ENCODE measurements at places on chromosomes 6 and 20.

DNA sequence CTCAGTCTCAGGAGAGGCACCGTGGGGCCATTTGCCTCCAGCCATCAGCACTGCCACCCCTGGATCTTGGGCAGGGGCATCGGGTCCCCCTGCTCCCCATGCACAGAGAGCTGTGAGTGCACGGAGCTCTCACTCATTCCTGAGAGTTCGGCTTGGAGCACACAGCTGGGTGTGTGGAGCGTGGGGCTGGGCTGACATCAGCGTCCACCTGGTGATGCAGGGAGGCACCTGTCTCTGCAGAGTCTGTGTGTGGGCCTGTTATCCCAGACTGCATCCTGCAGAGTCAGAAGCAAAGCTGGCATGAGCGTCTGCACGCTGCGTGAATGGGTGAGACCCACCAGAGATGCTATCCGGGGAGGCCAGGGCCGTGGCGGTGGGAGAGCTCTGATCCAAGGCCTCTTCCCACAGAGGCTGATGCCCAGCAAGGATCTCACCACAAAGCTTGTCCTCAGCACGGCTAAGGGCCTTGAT is 248.8 kb upstream of the AFDN start:
- DNase-seq: no peak

GRCh38 chr6:128098000-128098581 is 197.2 kb upstream of the THEMIS start:
- DNase-seq: no peak

DNA sequence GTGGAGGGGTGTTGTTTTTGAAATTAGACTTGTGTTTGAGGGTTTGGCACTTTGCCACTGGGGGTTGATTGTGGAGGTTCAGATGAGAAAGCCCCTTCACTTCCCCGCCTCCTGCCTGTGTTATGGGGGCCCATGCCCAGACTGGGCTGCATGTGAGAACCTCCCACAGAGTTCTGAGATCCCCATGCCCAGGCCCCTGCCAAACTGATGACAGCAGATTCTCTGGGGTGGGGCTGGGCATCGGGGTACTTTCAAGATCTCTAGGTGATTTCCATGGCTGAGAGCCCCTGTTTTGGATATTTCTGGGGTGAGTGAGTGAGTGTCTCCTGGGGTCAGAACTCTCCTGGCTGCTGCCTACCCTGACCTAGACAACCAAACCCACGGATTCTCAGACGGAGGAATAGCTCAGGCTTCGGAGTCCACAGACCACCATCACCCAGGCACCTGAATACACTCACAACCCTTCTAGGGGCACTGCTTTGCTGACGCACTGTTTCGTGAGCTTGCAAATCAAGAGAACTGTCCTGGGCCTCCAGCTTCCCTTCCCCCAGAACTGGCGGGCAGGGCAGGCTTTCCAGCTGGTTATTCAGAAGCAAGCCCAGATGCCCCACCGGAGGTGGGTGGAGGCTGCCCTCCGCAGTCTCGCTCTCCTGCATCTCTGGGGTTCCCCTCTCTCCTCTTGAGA is 6.3 kb downstream of the BCAS1 start:
- peak; percentile 16 for DNase-seq

- DNase-seq: peak; percentile 74
Observed at GRCh38 chr6:215335-216034, 76.8 kb upstream of the DUSP22 start.

- no peak for DNase-seq
Observed at GRCh38 chr6:139839506-139840156, 465.2 kb upstream of the CITED2 start.

DNA sequence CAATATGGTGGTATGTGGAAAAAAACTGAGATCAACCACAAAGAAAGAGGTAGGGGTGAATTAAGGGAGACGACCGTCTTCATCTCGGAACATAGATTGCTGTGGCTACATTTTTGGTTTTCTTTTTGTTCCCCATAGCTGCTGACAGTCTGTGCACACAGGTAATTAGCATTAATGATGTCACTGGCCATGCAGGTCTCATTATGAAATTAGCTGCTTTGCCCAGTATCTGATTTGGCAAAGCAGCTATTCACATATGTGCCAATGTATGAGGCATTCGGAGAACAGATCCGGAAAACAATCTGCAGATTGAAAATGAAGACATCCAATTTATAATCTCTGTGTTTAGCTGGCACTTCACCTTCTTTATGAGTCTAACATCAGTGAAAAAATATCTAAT is 13.1 kb downstream of the NOX3 start:
- DNase-seq: no peak

DNA sequence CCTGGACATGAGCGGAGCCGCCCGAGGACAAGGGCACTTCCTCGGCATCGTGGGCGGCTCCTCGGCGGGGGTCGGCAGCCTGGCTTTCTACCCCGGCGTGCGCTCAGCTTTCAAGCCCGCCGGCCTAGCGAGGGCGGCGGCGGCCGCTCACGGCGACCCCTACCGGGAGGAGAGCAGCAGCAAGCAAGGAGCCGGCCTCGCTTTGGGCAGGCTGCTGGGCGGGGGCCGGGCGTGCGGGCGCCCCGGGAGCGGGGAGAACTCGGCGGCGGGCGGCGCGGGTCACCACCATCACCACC is 6.7 kb downstream of the PRDM13 start:
- DNase-seq: no peak

DNA sequence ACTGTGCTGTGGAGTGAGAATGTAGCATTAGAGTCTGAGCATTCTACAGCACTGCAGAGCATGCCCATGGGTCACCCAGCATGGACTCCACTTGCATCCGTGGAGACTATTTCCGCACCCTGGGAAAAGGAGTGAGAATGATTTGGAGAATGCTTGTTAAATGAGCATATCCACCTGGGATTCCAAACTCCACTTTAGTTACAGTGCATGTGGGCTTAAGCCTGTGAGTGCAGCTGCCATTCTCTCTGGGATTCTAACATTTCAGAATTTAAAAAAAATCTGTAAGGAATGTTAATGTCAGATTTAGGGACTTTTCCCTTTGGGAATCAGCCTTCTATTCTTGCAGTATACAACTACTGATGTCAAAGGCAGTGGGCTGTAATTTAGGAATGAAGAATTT is 33.4 kb downstream of the KIF25 start:
- DNase-seq: no peak

DNA sequence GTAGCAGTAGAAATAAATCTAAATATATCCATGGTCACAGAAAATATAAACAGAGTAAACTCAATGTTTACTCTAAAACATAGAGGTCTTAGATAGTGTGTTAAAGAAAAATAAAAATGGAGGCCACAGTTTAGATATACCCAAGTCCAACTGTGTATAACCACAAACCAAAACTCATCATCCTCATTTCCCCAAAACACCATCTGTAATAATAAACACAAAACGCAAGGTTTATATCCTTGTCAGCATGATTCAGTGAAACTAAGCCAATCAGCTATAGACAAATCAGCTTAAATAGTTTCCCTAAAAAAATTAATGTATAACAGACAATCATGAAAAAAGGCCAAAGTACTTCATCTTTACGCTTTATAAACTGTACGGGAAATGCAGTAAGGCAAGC is 2.7 kb upstream of the HACE1 start:
- no peak for DNase-seq

GRCh38 chr6:44431118-44431725 is 43.7 kb downstream of the CDC5L start:
- DNase-seq: peak; percentile 50

- no peak for DNase-seq
Observed at GRCh38 chr20:59657459-59658046, 53.2 kb downstream of the PHACTR3 start.

DNA sequence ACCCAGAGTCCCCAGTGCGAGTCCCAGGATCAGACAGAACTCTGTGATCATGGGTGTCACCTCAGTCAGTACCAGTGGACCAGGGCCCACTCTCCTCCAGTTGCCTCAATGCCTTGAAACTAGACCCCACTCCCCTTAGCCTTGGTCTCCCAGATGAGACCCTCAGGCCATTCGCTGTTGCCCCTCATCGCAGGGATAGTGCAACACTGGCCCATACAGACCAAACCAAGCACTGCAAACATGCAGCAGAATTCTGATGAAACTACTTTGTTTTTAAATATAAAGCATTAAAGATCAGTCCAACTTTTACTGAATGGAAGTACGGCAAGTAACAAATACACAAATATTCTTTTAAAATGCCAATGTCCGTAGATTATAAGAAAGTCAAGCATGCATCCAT is 101.2 kb upstream of the NT5E start:
- no peak for DNase-seq

- DNase-seq: no peak
Observed at GRCh38 chr6:95240514-95240913, 336.8 kb upstream of the MANEA start.

DNA sequence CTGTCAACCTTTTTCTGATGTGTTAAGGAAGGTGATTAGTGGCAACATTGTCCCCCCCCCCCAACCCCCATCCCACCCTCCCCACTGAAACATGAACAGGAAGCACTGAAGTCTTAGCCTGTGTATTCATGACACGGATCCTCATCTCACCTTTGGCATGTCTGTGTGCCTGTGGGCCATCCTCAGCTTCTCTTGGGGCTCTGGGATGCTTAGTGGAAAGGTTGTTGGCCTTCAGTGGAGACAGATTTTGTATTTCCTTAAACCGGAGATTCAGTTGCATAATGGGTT is 93.6 kb downstream of the RREB1 start:
- DNase-seq: no peak

DNA sequence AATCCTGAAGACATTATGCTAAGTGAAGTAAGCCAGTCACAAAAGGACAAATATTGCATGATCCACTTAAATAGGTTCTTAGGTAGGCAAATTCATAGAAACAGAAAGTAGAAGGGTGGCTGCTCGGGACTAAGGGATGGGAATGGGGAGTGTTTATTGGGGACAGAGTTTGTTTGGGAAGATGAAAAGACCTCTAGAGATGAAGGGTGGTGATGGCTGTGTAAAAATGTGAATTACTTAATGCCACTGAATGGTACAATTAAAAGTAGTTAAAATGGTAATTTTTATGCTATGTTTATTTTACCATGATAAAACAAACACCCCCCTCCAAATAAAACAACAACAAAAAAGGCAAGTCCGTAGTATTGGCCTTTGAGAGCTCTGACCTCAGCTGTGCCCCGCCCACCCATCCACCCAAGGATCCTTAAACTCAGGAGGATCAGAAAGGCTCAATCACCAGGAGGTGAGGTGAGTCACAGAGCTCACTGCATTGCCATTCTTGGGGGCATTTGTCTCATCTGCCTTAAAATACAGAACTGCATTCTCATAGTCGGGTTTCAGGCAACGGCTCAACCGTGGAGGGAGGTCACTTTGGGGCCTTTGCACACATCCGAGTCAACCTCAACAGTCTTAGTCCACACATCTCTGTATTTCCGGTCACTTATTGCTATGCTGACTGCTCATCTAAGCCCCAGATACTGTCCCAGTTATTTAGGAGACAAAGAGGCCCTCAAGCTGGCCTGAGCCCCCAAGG is 96.7 kb downstream of the SLC22A23 start:
- DNase-seq: no peak

DNA sequence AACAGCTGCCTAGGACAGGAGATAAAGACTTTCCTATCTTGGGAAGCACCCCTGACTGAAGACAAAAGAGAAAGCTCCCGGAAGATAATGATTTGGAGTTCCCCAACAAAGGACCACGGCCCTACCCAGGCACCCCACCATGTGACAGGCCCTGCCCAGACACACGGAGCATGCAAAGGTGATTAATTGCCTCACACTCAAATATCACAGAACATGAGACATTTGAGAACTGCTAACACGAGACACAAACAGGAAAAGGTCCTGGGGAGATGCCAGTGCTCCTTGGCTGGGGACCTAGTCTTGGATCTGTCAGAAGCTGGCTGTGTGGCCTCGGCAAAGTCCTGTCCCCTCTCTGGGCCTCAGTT is 82.5 kb upstream of the PTPN1 start:
- no peak for DNase-seq

DNA sequence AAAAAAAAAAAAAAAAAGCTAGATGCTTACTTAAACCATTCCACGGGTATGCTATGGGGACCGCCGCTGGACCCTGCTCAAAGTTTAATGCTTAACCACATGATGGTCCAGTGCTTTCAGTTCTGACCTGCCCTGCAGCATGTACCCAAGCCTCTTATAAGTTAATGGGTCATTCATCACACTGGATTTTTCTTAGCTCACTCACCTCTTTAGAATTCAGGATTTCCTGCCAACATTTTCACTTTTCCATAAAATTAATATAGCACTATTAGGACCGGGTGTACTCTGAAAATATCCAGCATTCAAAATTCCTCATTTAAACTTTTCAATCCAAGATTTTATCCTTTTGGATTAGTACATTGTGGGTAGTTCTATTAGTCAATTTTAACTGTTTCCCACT is 140.8 kb downstream of the ALDH8A1 start:
- DNase-seq: no peak

- DNase-seq: no peak
Observed at GRCh38 chr6:169801396-169802160, 50.2 kb downstream of the ERMARD start.

DNA sequence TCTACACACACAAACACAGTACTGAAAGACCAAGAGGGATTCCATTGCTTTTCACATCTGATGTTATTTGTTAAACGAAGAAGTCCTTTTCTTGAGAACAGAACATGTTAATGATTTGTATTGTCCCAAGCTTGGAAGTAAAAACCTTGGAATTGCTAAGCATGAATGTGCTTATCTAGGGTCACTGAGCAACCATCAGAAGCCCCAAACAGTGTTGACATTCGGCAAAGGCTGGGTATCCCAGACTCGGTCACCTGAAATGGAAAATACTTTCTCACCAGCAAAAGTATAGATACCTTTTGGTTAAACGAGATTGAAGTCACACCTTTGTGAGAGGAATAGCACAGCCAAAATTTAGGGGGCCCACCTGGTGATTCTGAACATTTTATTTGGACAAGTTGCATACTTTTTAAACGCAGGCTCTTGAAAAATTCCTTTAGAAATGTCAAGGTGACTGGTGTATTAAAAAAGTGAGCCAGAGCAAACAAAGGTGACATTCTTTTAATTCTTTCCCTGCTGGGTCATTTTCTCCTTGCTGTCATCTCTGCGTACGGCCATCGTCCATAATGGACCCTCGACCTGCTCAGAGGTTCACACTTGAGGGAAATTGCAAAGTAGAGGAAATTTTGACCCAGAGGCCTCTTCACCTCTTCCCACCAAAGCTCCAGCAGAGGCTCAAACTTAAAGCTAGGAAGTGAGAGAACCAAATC is 95.8 kb upstream of the FOXA2 start:
- no peak for DNase-seq

DNA sequence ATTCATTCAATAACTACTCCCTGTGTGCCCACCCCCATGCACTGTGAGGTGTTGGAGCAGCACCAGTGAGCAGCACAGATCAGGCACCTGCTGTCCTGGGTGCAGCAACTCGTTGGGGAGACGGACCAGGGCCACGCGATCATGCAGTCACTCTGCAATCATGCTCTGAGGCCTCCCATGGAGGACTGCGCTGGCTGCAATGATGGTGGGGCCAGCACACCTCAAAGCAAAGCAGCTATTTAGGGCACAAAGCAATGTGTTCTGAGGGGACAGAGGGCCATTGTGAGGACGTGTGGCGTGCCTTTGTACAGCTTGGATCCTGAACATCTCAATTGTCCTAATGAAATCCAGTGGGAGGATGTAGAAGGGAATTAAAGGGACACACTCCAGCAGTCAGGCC is 41.0 kb upstream of the MPC1 start:
- DNase-seq: no peak
